Suppressor macrophage (primary cell): ENCODE measurements at places on chromosomes 7 and 10.

DNA sequence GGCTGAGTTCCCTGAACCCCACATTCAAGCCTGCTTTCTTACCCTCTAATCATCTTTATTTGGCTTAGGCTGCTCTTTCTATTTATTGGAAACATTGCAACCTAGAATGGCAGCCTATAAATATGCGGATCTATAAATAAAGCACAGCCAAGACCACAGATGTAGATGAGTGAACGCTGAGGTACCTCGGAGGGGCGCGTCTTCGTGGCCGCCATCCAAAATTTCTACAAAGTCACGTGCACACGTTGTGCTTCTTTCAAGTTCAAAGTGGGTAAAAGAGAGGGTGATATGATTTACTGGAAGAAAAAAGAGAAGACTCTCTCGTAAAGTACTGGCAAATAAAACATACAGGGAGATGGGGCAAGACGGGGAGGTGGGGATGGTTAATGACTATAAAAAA, 132.6 kb upstream of the RSU1 start:
- no peak for DNase-seq

- no peak for DNase-seq
These were observed 625.3 kb downstream of the CNTNAP2 start for GRCh38 chr7:146741911-146742310.

DNA sequence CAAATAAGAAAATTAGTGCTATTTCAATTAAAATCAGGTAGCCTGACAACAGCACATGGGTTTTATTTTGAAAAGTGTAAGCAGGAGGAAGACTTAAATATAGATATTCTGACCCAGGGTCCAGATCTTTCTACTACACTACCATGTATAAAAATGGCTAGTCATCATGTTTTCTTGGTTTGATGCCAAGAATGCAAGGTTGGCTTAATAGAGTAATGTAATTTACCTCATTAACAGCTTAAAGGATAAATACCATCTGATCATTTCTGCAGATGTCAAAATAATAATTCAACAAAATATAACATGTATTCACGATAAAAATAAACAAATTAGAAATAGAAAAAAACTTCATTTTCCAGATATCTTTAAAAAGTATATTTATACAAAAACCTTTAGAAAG, 39.4 kb downstream of the FRMD4A start:
- DNase-seq = no peak

DNA sequence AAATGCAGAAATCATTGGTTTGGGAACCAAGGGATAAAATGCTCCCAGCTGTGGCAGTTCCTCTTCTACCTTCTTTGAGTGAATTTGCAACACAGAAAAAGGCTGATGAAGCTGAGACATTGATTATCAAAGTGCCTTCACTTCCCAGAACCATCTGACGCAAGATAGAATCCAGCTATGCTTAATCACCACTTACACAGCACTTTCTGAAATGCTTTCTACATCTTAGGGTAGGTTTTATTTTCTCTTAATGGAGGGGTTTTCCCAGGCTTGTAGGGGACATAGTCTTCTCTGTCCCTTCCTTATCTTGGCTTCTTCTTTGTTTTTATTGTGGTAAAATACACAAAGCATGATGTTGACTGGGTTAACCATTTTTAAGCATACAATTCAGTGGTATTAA, 332.6 kb upstream of the ZNF32 start:
- peak; percentile 43 for DNase-seq

- no peak for DNase-seq
These were observed 395.7 kb downstream of the THSD7A start for GRCh38 chr7:11436316-11436715.
